ENCODE measurements at places on chromosomes 4 and X.

GRCh38 chr4:7377223-7377865 lies 57.4 kb downstream of the PSAPL1 start:
- peak; percentile 80 for DNase-seq

- no peak for DNase-seq
Observed at GRCh38 chrX:137363559-137363958, 202.4 kb upstream of the ZIC3 start.

DNA sequence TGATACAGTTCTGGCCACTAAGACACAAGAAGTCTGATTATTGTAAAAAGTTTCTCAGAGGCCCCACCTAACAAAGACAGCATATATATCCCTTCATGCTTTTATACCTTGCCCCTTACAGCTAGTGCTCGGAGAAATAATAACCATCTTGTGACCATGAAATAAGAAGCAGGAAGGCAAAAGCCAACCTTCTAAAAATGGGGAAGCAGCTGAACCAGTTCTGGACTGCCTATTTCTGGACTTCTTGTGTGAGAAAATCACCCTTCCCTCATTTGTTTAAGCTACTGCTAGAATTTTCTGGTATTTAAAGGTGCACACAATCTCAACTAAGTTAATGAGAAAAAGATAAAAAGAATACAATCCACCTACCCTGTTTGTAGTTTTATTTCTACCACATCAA lies 87.5 kb downstream of the CNOT6L start:
- no peak for DNase-seq

GRCh38 chr4:176261481-176261880 lies 7.5 kb downstream of the ASB5 start:
- no peak for DNase-seq

GRCh38 chr4:146179784-146180370 lies 4.4 kb downstream of the LSM6 start:
- no peak for DNase-seq

GRCh38 chr4:129208481-129208880 lies 112.5 kb downstream of the C4orf33 start:
- DNase-seq = no peak

- DNase-seq = no peak
Observed at GRCh38 chr4:136573460-136573859, 958.8 kb downstream of the PCDH18 start.

- DNase-seq = no peak
Observed at GRCh38 chrX:124194901-124195300, 137.6 kb upstream of the TEX13D start.

- DNase-seq = no peak
Observed at GRCh38 chr4:13240066-13240465, 244.1 kb downstream of the RAB28 start.
